ENCODE measurements at places on chromosomes 2 and 18.

GRCh38 chr18:49733896-49734585, 79.3 kb downstream of the ACAA2 start:
- DNase-seq = no peak

- DNase-seq = no peak
Observed at GRCh38 chr2:240463866-240464481, 28.5 kb downstream of the GPC1 start.

GRCh38 chr2:60861736-60862135, 19.6 kb upstream of the REL start:
- no peak for DNase-seq

GRCh38 chr2:218881744-218882460, 1.2 kb downstream of the WNT10A start:
- DNase-seq = no peak

GRCh38 chr2:237128026-237128703, 42.5 kb downstream of the COPS8 start:
- peak; percentile 27 for DNase-seq

DNA sequence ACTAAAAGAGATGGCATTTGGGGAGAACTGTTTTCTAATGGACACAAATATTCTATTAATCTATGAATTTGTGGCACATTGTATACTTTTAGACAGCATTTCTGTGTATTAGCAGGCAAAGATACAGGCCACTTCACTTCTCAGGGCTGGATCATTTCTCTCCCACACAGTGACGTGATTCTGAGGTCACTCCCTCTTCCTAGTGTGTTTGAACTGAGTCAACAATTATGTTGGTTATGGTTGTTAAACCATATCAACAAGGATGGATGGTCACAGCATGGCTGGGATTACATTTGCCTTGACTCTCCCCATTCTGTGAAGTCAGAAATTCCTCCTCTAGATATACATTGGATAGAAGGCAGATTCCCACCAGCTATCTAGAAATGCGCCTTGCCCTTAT, 11.6 kb downstream of the NOSTRIN start:
- no peak for DNase-seq

DNA sequence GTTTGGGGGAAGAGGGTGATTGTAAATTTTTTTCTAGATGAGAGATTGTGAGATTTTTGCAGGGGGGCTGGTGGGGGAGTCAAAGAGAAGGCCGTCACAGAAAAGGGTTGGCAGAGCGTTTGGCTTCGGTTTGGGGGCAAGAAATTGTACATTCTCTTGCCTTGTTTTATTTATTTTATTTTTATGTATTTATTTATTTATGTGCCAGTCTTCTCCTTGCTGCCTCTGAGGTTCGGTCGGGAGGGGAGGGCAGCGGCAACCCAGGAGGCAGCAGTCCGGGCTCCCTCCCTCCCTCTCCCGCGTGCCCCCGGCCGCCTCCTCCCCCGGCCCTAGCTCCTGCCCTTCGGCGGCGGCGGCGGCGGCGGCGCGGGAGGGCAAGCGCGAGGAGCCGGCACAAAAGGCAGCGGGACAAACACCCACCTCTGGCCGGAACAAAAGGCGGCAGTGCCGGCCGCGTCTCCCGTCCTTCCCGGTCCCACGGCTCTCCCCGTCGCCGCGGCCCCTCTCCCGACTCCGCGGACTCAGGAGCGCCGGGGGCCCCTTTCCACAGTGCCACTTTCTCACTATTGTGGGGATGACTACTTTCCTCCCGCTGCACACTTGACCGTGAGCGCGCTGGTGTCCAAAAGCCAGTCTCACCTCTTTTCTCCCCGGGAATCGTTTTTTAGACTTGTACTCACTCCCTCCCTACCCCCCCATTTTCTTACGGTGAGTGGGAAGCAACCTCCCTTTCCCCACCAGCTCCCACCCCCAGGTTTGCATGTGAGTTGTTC, 1.2 kb downstream of the BCL11A start:
- no peak for DNase-seq

GRCh38 chr2:102187496-102188150, 800 bp downstream of the IL1RL2 start:
- DNase-seq = peak; percentile 34

DNA sequence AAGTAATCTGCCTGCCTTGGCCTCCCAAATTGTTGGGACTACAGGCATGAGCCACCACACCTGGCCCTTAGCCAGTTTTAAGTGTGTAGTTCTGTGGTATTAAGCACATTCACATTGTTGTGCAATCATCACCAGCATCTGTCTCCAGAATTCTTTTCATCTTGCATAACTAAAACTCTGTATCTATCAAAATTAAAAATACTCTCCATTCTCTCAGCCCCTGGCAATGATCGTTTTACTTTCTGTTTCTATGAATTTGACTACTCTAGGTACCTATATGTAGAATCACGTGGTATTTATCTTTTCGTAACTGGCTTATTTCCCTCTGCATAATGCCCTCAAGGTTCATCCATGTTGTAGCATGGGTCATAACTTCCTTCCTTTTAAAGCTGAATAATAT, 45.5 kb upstream of the CAVIN2 start:
- DNase-seq = no peak

Measured in stimulated activated CD8-positive, alpha-beta memory T cell treated with anti-CD3 and anti-CD28 coated beads, Interleukin-7, amount 100 ng/mL, for 48 hours (primary cell).